Stomach (tissue), 19 donors: ENCODE measurements at places on chromosomes 2 and 18. TPM values are rescaled to one million over a fixed set of nuclear protein-coding genes. Genes with fewer than 3 reads are reported as not detected.

SLC8A1 gene
- total RNA-seq = 21.4 TPM

SCG2 gene
- total RNA-seq = 1.2 TPM

FBXO11 gene
- 87.9 TPM for total RNA-seq

MC2R gene
- not detected for total RNA-seq
